ENCODE measurements at places on chromosomes 6 and 20.
A peak's percentile ranks its signal among the peaks of the same experiment; 100 is the strongest.

- DNase-seq: no peak
Observed at GRCh38 chr6:154169193-154169847, 130.3 kb downstream of the OPRM1 start.

DNA sequence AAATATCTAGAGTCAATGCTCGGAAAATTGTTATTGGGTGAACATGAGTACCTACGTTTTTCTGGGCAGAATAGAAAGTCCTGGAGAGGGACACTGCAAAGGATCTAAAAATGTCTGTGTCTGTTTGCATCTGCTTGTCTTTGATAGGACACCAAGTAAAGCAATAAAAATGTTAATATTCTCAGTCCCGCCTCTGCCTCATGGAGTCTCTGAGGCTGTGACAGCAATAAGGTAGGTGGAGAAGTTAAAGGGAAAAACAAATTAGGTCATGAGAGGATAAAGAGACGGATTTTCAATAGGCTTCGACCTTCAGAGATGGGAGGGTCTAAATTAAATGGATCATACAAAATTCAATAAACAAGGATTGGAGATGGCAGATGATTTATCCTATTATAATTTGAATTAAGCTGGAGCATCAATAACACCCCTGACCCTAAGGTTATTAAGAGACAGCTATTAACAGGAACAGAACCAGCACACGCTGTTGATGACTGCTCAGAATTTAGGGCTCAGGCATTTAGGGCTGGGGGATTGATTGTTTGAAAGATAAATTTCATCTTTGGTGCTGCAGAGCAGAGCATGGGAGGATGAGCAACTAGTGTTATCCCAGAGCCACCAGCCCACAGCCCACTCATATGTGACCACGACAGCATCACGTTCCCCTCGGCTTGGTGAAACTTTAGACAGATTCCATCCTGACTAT, 620.3 kb upstream of the CDH4 start:
- no peak for DNase-seq

DNA sequence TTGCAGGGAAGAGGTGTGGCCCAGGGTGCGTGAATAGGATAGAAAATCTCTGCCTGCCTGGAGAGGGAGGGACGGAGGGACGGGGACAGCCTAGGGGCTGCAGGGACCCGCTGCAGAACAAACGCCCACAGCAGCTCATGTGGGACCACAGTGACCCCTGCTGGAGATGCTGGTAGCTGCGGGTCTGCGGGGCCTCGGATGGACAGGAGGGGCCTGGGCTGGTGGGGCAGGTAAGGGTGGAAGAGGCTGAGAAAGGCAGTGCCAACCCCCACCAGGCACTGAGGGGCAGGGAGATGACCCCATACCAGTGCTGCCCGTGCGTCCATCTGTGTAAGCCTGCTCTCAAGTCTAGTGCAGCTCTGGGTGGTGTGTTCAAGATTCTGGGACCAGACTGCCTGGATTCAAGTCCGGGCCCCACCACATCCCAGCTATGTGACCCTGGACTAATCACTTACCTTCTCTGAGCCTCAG, 39.4 kb downstream of the KIAA1755 start:
- DNase-seq: peak; percentile 58

- no peak for DNase-seq
Observed at GRCh38 chr6:125279961-125280360, 21.8 kb downstream of the HDDC2 start.

GRCh38 chr6:110786271-110786670, 29.0 kb downstream of the CDK19 start:
- DNase-seq: no peak

DNA sequence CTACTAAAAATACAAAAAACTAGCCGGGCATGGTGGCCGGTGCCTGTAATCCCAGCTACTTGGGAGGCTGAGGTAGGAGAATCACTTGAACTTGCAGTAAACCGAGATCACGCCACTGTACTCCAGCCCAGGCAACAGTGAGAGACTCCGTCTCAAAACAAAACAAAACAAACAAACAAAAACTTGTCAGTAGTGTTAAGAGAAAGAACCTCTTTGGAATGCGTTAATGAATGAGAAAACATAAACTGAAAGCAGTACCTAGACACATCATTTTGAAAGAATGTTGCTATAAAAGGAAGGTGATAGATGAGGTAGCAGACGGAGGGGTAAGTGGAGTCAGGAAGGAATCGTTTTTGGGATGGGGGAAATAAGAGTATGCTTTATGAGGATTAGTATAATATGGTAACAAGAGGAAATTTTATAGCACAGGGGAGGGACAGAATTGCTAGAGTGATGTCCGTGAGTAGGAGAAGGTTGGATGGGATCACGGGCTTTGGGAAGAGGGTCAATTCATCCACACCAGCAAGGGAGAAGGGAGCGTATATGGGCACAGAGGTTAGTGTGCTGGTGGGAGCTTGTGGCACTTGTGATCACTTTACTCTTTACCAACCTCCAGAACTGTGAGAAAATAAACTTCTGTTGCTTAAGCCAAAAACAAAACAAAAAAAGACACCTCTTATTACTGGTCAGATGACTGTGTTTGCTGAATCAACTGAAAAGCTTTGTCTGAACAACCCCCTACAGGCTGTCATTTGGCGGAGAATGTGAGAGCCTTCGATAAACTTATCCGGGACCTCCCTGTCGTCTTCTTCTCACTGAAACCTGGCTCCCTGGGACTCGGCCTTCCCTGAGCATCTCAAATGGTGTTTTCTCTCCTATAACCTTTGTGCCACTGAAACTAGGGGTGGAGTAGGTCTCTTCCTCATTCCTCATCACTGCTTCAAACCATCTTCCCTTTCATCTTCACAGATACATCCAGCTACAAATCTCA, 48.9 kb upstream of the TFAP2A start:
- DNase-seq: no peak

GRCh38 chr6:5357486-5357885, 96.2 kb downstream of the FARS2 start:
- no peak for DNase-seq

GRCh38 chr6:129686941-129687627, 22.9 kb downstream of the ARHGAP18 start:
- peak; percentile 36 for DNase-seq

GRCh38 chr6:139422105-139423036, 47.9 kb upstream of the CITED2 start:
- DNase-seq: no peak
